ENCODE measurements at places on chromosomes 11 and 22.

DNA sequence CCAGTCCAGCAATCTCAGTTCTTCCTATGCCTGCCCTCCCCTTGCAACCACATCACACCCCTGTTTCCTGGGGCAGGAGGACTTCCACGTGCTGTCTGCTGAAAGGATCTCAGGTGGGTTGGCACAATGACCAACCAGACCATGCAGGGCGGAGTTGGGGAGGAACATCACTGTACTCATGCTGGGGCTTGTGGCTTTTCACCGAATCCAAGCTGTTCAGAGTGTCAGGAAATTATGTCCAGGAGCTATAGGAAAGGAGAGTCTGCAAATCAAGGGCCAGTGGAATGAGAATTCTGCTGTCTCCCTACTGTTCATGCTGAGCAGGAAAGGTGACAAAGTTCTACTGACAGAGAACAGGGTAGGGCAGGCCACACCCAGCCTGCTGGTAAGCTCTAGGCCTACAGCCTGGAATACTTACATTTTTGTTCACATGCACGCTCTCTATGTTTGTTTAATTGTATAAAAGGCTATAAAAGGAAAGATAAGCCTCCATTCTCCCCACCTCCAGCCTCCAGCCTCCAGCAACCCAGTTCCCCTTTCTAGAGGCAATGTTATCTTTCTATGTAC lies 1.7 kb upstream of the PLAAT2 start:
- DNase-seq = no peak

GRCh38 chr22:37088108-37088605 lies 21.4 kb downstream of the TMPRSS6 start:
- DNase-seq = no peak

GRCh38 chr11:62108017-62108750 lies 15.6 kb upstream of the INCENP start:
- peak; percentile 31 for DNase-seq

DNA sequence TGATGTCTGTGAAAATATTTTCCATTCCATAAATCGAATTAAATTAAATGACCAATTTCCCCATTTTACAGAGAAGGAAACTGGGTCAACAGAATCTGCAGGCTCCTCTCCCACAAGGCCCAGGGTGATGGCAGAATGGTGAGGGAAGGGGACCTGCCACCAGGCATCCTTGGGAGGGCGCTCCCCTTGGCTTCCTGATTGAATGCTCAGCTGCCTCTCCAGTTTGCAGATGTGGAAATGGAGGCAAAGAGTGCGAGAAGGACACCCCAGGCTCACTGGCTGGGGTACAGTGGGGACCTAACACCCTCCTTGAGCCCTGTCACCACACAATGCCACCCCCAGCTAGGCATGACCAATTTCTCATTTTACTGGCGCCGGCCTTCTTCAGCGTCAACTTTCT lies 28.5 kb upstream of the CSNK1E start:
- DNase-seq = no peak

GRCh38 chr11:120249279-120250262 lies 9.6 kb downstream of the POU2F3 start:
- DNase-seq = no peak

GRCh38 chr11:68667511-68668500 lies 16.5 kb upstream of the GAL start:
- DNase-seq = no peak

DNA sequence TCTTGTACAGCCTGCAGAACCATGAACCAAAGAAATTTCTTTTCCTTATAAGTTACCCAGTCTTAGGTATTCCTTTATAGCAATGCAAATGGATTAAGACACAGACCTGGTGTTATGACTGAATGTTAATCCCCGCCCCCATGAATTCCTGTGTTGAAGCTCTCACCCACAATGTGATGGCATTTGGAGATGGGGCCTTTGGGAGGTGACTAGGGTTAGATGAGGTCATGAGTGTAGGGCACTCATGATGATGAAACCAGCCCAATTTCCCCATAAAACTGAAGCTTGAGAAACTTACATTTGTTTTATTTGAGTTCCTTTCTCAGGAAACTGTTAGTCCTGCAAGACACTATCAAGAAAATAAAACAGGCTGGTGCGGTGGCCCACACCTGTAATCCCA lies 115.8 kb upstream of the THY1 start:
- DNase-seq = no peak

GRCh38 chr11:59556917-59557348 lies 45.6 kb downstream of the OR4D9 start:
- DNase-seq = no peak

- no peak for DNase-seq
Observed at GRCh38 chr11:9838961-9839360, 175.1 kb downstream of the SWAP70 start.

GRCh38 chr22:36461665-36462649 lies 19.5 kb downstream of the TXN2 start:
- no peak for DNase-seq

GRCh38 chr22:35517769-35518530 lies 22.7 kb upstream of the RASD2 start:
- DNase-seq = no peak

- no peak for DNase-seq
Observed at GRCh38 chr11:133980665-133981064, 23.9 kb upstream of the IGSF9B start.

- no peak for DNase-seq
Observed at GRCh38 chr11:71370895-71371673, 77.1 kb downstream of the DHCR7 start.

- no peak for DNase-seq
Observed at GRCh38 chr11:66333896-66334604, 2.2 kb downstream of the RIN1 start.

- no peak for DNase-seq
Observed at GRCh38 chr11:37630866-37631265, 1032.8 kb upstream of the RAG2 start.

- no peak for DNase-seq
Observed at GRCh38 chr11:64746486-64746885, 2.5 kb upstream of the RASGRP2 start.

DNA sequence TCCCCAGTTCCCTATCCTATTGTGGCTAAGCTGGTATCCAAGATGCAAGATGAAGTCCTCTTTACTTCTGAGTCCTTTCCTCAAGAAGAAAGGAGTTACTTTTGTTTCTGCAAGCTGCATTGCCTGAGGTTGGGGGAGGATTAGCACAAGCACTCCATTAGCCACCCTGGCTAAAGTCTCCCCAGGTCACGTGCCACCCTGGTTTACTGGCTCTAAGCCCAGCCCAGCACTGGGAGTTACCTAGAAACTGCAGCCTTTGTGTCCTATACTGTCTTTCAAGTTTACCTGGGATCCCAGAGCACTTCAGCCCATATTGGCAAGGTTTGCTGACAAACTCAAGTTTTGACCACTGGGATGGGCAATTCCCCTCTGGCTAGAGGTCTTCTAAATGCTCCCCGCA lies 78.4 kb upstream of the DBX1 start:
- no peak for DNase-seq

- DNase-seq = no peak
Observed at GRCh38 chr11:120676991-120677390, 165.4 kb downstream of the GRIK4 start.

GRCh38 chr11:34915136-34916014 lies 804 bp downstream of the APIP start:
- no peak for DNase-seq

GRCh38 chr11:12414611-12415010 lies 37.2 kb downstream of the PARVA start:
- DNase-seq = no peak

DNA sequence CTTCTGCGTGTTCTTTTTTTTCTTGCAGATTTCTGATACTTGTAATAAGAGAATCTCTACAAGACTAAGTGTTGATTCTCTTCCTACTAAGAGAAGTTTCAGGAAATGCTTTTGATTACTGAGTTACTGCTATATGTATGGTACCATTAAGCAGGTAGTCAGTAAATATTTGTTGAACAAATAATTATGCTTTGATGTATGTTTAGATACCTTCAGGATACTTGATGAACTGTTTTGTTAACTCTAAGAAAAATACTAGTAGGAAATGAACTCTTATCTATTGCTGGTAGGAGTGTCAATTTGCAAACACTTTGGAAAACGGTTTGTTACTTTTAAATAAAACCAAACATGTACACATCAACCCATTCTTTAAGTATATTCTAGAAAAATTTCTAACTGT lies 90.6 kb downstream of the TMEM135 start:
- no peak for DNase-seq

DNA sequence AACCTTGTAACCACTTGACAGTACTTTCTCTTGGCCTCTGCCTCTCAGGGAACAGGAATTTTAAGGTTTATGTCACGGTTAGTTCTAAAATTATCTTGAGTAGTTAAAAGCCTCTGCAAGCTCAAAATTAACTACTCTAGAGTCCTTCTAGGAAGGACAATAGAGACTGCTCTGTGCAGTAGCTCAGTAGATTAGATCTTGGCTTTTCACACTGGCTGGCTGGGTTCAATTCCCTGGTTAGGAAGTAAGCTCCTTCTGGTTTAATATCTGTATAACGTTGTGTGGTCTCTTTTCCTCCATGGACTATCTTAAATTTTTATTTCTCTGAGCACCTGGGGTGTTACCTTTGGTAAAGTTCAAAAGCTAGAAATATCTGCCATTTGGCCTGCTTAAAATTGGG lies 109.2 kb downstream of the AASDHPPT start:
- no peak for DNase-seq

DNA sequence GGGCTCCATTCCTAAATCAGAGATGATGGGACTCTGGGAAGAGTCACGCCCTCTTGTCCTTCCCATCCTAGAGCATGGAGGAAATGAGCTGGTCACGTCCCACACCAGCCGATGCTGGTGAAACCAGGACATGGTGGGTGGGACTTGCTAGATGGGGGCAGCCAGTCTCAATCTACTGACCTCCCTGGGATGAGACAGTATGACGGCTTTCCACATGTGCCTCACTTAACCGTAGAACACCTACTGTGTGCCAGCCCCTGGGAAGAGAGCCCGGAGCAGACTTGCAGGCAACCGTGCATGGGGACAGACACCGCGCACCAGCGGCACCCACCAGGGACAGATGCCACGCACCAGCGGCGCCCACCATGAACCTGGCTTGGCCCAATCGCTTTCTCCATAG lies 3.8 kb downstream of the OSBPL5 start:
- DNase-seq = no peak

DNA sequence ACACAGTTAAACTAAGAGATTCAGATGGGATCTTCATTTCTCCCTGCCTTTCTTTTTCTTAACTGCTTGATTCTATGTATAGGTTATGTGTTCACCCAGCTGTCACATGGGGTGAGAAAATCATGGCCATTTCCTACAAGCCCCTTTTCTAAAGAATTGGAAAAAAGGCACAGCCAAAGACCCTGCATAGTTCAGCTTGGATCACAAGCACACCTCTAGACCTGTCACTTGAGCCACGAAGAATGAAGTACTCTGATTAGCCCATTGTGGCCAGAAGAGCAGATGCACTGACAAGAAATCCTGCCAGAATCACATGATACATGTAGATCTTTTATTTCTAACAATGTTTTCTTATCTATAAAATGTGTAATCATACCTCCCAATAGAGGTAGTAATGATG lies 69.7 kb downstream of the RAB38 start:
- no peak for DNase-seq

- no peak for DNase-seq
Observed at GRCh38 chr11:31943056-31943780, 132.1 kb upstream of the PAX6 start.

DNA sequence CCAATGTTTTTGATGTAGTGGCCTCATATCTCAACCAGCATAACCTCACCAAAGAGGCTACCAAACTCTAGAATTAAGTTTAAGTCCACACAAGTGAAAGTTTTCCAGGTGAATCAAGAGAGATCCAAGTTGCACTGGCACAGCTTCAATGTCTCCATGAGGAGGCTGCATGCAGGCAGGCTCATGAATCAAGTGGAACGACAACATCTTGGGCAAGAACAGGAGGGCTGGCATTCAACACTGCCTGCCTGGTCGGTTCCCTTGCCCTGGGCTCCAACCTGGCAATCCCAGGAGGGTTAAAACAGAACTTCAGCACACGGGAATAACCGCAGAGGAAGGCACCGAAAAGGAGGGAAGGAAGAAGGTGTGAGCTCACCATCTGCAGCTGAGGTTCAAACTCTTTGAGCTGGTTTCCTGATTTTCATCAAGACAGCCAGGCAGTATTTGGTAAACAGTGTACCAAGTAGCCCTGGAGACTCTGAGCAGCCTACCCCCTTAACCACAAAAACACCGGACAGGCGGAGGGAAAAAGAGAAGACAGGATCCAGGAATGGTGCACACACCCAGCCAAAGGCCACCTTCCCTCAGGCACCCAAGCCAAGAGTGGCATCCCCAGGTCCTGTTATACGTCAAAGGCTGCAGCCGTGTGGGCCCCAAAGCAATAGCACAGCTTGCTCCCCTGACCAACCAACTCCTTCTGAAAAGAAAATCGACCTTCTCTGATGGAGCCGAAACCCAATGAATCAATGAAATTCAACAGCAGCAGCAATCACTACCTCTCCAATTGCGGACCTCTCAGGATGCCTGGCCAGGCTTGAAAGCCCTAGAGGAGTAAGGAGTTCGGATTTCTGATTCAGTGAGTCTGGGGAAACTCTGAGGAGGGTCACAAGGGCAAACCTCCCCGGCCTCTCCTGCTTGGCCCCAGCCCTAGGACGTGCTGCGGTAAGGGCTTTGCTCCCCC lies 1.3 kb downstream of the PACSIN2 start:
- DNase-seq = peak; percentile 44

DNA sequence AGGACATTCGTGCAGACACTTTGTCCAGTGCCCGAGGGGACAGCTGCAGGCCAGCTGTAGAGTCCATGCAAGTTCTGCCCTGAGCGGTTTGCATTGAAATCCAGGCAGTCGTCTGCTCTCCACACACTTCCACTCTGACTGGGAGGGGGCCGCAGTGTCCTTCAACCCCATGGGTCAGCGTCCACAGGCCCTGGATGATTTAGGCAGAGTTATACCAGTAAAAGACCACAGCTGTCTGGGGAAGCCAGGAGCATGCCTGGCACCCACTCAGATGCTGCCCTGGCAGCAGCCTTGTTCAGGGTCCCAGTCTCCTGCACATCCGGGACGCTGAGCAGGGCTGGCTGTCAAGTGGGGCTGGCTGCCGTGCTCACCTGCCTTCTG lies 26.5 kb downstream of the KRTAP5-5 start:
- DNase-seq = no peak

- DNase-seq = no peak
Observed at GRCh38 chr11:14148653-14149273, 186.2 kb downstream of the SPON1 start.

GRCh38 chr11:45921561-45922424 lies 663 bp upstream of the LARGE2 start:
- no peak for DNase-seq

- DNase-seq = peak; percentile 32
Observed at GRCh38 chr22:20430720-20431510, 6.7 kb downstream of the SCARF2 start.
